ENCODE measurements at places on chromosomes 7 and 10.

DNA sequence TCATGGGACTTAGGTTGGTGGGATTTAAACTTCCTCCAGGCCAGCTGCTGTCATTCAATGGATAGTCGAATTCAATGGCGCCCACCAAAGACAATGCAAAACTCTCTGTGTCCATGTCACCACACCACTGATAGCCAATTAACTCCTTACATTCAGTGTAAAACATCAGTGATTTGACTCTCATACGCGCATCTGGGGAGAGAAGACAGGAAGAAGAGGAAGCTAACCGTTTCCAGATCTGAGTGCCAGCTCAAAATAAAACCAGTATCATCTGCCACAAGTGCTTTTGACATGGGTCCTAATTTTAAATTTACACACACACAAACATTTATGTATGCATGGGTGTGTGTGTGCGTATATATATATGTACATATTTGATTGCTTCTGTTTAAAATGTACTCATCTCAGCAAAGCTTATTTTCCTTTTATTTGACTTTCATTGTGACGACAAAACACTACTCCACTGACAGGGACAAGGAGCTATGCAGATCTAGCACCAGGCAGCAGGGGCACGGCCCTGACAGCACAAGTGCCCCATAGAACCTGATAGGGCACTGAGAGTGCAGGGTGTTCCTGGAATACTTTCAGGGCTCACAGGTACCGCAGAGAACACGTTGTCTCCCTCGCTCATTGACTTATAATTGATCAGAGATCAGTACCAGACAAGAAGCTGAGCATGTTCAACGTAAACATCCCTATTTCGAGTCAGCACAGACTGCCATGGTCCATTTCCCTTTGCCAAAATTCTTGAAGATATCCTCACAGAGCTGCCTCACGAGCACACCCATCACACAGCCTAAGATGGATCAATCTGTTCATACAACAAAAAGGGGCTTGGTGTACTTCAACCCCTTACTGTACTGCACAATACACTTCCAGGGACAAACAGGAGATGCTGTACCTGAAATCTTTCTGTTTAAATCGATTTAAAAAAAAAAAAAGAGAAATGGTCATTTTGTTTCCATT lies 176.1 kb downstream of the COBL start:
- no peak for DNase-seq

DNA sequence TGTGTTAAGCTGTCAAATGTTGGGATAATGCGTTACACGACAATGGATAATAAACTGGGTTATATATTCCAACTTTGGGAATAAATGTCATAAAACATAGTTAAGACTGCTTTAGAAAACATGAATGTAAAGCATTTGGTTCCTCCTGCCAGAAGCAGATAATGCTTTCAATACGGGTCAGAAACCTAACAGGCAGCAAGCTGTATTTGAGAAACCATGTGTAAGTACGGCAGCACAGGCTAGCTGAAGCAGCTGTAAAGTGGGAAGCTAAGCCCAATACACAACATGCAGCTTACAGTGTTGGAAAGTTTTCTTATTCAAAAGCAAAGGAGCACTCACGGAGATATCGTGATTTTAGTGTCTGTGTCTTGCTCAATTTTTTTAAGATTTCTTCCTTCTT lies 46.5 kb downstream of the MALSU1 start:
- no peak for DNase-seq

- no peak for DNase-seq
These were observed 41.4 kb downstream of the EBF3 start for GRCh38 chr10:129922598-129923123.

GRCh38 chr7:111863269-111863668 lies 301.0 kb upstream of the IMMP2L start:
- no peak for DNase-seq

DNA sequence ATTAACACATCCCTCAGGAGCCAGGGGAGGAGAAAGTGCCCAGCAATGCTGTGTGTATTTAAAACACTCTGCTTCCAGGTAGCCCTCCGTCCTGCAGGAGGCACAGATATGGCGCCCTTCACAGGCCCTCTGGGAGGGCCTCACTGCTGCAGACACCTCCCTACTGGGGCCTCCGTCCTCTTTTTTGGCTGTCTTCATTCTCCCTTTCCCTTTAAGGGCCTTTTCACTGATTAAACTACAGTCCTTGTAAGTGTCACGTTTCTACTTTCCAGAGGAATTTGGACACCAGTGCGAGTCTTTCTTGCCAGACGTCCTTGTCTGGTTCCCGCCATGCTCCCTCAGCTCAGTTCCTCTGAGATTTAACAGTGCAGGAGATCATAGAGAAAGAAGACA lies 39.7 kb upstream of the MKRN1 start:
- DNase-seq = no peak

- peak; percentile 53 for DNase-seq
These were observed 10.0 kb upstream of the CHCHD1 start for GRCh38 chr10:73771722-73772280.

- DNase-seq = no peak
These were observed 130.1 kb downstream of the ELMO1 start for GRCh38 chr7:37318541-37318940.

DNA sequence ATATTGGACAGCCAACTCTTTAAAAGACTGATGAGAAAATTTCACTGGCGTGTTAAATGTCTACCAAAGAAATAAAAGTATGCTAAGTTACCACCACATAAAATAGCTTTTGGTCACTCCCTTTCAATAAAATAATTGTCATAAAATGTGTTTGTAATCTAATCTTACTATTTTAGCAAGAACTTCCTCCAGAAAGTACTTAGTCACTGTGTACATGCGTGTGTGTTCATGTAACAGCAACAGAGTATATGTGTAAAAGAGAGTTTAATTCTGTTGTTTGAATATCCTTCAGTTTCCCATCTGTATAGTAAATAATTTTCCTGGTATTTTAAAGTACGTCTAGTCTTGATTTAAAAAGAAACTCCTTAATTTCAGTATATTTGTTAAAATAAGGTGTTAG lies 35.0 kb upstream of the WASL start:
- DNase-seq = no peak

DNA sequence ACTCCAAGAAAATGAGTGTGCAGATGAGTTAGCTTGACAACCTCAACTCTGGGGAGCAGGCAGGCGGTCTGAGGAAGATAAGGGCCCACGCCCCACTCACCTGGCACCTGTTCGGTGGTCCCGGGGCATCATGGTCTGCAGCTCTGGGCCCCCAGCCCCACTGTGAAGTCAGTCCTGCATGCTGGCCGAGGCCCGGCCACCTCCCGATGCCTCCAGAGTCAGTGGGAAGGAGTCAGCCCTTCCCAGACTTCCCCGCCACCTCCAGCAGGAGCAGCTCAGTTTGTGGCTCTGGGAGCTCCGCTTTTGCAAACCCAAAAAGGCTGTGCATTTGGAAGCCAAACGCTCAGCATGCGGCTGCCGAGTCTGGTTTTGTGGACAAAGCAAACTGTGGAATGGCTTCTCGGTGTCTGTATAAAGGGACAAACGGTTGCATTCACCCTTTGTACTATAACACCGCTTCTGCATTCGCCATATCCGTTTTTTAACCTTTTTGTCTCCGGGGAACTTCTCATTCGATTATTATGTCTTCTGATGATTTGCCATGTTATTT lies 167.3 kb downstream of the CCDC3 start:
- no peak for DNase-seq

DNA sequence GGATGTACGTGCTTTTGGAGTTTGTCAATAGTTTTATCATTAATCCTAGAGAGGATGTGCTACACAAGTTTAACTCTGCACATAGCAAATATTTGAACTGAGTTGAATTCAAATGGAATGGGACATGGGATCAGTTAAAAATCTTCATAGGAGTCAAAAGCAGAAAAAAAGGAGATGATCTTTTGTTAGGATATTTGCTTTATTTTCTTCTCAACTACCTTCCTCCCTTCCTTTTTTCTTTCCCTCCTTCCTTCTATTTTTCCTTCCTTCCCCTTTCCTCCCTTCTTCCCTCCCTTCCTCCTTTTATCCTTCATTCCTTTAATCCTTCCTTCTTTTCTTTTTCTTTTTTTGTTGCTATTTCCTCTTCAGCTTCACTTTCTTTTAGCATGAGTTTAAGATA lies 6.6 kb downstream of the PTPRZ1 start:
- no peak for DNase-seq

GRCh38 chr7:156039971-156040677 lies 227.9 kb upstream of the SHH start:
- no peak for DNase-seq

GRCh38 chr10:53570221-53570620 lies 797.6 kb upstream of the MBL2 start:
- no peak for DNase-seq

DNA sequence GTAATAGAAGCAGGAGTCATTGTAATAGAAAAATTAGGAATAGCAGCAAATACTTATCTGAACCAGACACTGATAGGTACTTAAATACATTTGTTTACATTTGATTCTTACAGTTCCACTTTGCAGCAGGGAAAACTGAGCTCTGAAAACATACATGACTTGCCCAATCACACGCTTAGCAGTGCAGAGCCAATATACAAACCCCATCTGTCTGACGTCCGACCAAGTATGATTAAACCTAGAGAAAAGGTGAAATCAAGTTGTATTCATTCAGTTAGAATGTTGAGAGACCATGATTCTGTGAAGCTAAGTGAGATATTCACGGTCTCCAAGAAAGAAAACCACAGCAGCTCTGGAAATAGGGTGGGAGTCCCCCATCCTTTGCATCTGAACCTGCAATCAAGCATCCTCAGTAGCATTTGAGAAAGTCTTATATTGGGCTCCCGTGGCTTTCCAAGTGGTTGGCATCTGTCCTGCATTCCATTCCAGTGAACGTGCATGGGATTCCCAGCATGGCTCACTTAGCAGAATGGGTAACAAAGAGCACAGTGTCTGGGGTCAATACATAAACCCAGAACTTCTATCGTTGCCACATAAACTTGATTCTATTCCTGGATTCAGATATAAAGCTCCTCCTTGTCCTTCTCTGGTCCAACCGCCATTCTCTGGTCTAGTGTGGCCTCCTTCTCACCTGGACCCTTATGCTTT lies 148.7 kb upstream of the RSU1 start:
- no peak for DNase-seq

- DNase-seq = no peak
These were observed 93.1 kb upstream of the HABP2 start for GRCh38 chr10:113459626-113460280.

- no peak for DNase-seq
These were observed 242.2 kb downstream of the MALRD1 start for GRCh38 chr10:19290770-19291169.

GRCh38 chr7:121579639-121580038 lies 183.5 kb upstream of the FAM3C start:
- DNase-seq = no peak

DNA sequence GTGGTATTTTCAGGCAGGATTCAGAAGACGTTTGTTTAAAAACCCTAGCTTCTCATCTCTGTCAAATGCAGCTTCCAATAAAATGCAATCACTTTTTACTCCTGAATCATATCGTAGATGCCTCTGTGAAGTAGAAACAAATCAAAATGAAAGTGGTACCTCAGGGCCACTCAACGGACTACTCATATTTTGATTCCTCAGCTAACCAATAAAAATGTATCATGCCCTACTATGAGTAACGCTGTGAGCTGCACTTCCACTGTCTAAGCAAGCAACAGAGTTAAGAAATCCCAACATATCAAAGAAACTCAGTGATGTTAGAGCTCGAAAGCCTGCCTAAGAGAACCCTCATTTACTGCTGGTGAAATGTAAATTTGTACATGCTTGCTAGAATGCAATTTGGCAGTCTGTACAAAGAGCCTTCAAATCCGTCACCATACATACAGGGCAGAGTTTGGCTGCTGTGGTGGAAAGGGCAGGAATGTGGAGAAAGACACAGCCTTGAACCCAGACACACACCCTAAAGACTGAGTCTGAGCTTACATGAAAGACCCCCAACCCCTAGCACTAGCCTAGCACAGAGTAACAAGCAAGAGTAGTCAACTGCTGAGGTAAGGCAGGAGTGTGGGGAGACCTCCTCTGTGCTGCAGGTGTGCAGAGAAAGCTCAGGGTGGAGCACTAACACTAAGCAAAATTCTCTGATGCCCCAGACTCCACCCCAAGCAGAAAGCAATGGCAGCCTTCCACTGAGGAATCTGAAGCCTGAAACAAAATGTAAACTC lies 151.5 kb downstream of the ANK3 start:
- no peak for DNase-seq

- DNase-seq = no peak
These were observed 1065.8 kb downstream of the REEP3 start for GRCh38 chr10:64586934-64587503.

GRCh38 chr7:76338298-76339084 lies 20.3 kb downstream of the YWHAG start:
- DNase-seq = no peak

DNA sequence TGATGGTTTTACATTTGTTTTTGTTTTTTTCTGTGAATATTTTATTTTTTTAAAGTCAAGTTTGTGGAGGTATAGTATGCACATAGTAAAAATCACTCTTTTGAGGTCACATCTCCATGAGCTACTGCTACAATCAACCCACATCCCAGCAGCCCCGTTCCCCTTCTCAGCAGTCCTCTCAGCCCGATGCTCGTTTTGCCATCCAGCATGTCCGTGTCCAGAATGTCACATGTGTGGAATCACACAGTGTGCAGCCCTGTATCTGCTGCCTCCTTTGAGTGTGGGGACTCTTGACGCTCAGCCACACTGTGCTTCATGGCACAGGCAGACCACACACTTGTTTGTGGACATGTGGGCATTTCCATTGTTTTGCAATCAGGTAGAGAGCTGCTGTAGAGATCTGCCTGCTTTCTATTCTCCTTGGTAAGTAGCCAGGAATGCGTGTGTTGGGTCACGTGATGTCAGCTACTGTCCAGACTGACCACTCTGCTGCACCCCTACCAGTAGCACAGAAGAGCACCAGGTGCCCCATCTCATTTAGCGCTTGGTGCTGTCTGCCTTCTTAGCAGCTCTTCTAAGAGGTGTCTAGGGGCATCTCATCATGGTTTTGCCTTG lies 71.6 kb upstream of the CAMK2B start:
- no peak for DNase-seq

- no peak for DNase-seq
These were observed 15.3 kb upstream of the ASB4 start for GRCh38 chr7:95470452-95470851.

GRCh38 chr10:12644380-12645144 lies 295.2 kb downstream of the CAMK1D start:
- no peak for DNase-seq

DNA sequence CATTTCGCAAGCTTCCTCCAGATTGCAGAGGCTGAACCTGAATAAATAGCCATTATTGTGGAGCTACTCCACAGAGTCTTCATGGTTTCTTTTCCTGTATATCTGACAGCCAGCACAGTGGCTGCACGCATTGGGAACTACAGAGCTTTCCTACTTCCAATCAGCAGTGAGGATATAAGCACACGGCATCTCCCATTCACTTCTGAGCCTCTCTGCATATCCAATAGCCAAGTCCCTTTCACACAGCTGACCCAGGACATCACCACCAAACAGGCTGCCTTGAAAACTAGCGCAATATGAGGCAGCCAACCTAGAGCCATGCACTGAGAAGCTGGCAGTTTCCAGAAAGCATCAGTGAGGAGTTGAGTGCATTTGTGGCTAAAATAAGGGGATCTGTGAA lies 11.6 kb downstream of the C10orf90 start:
- DNase-seq = no peak

GRCh38 chr7:114539575-114539974 lies 125.0 kb downstream of the FOXP2 start:
- DNase-seq = no peak

- no peak for DNase-seq
These were observed 56.0 kb downstream of the UBE2H start for GRCh38 chr7:129896568-129897382.

- no peak for DNase-seq
These were observed 151.6 kb downstream of the CACNA2D1 start for GRCh38 chr7:82291931-82292330.

GRCh38 chr7:46155367-46155766 lies 234.3 kb upstream of the IGFBP3 start:
- DNase-seq = no peak

All from cortex of kidney (tissue), 1 donor.